ENCODE measurements at places on chromosomes 6 and 20.

DNA sequence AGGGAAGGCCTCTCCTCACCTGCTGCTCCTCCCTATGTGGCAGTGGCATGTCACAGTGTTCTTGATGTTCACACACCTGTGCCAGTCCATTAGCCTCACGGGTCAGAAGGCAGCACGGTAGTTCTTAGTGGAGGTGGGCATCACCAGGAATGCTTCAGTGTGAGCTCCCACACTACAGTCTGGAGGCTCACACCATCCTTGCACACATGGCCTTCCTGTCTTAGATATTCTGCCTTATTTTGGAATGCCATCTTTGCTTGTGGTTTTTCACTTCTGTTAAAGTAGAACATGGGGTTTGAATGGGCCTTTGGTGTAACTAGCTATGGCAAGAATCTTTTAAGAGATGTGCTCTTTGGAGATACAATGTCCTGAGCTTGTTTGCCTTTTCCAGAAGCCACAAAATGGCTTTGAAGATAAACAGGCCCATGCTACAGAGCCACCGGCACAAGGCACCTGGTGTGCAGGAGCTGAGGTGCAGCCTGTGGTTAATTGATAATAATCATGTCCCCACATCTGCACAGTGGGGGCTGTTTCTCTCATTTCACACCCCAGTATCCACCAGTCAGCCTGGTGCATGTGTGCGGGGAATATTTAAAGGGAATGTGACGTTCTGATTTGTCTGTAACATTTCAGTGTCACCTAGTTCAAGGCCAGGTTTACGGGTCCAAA lies 3.2 kb upstream of the SLC17A9 start:
- DNase-seq = no peak

DNA sequence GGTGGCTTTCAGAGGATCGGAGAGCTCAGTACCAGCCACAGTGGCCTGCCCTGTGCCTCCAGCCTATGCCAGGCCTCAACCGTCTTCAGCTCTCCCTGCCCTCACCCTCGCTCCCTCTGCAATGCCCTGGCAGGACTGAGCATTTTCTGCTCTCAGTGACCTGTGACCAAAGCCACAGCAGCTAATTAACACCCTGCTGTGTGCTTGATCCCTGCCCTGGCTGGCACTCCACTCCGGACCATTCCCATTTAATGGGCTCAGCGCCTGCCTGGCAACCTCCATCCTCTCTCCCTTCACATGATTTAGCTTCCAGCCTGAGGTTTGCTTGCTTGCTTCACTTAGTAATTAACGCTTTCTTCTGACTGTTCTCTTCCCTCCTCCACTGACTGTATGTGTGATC lies 287.5 kb downstream of the LRFN2 start:
- no peak for DNase-seq

DNA sequence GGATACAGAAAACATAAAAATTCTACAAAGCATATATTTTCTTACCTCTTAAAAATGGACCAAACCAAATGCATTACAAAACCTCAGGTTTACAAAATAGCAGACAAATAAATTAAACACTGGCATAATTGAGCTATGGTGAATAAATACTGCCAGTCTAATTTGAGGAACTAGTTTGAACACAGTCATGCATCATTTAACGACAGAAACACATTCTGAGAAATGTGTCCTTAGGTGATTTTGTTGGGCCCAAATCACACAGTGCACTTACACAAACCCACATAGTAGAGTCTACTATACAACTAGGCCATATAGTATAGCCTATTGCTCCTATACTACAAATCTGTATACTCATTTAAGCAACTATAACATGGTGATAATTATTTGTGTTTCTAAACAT lies 215.6 kb downstream of the FOXC1 start:
- DNase-seq = no peak

DNA sequence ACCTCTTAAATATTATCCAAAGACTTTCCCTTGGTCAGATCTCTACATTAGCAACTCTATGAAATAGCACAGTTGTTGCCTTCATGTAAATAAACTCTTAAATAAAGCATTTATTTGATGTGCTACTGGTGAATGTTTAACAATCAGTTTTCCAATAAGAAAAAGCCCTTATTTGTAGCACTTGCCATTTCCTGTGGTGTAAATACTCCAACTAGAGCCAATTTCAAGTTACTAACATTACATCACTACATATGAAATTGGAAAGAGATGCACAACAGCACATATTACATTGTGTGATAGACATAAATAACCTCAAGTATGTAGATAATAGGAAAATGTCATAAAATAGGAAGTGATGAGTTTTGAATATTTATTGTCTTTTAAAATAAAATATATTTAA lies 5.0 kb upstream of the MYB start:
- no peak for DNase-seq

- DNase-seq = no peak
Observed at GRCh38 chr6:44976677-44977641, 351.2 kb upstream of the RUNX2 start.

DNA sequence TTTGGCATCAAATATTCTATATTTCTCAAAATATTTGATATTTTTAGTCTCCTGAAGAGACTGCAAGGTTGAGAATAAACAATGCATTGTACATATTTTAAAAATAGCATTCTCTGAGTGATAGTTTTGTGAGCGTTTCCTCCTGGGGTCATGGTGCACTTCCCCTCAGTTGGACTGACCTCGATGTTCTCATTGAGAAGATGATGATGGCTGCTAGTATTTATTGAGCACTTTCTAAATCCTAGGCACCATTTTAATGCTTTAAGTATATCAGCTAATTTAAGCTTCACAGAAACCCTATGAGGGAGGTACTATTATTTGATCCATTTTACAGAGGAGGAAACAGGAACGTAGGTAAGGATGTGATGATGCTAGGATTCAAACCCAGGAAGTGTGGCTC lies 18.2 kb downstream of the DSE start:
- DNase-seq = no peak

GRCh38 chr20:25070821-25071473 lies 11.0 kb downstream of the VSX1 start:
- DNase-seq = no peak

- DNase-seq = no peak
Observed at GRCh38 chr6:158485431-158485830, 74.5 kb upstream of the TMEM181 start.

DNA sequence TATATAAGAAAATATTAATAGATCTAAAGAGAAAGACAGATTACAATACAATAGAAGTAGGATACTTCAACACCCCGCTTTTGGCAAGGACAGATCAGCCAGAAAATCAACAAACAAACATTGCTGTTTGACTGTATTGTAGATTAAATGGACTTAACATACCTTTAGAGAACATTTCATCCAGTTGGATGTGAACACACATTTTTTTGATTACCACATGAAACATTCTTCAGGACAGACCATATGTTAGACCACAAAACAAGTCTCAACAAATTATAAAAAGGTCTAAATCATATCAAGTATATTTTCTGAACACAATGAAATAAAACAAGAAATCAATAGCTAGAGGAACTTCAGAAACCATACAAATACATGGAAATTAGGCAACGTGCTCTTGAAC lies 148.2 kb downstream of the TRMT11 start:
- DNase-seq = no peak

- no peak for DNase-seq
Observed at GRCh38 chr20:53331151-53331973, 262.3 kb downstream of the ZNF217 start.

Measured in NCI-H2081 (cell line).